ENCODE measurements at places on chromosomes 1 and 21.

DNA sequence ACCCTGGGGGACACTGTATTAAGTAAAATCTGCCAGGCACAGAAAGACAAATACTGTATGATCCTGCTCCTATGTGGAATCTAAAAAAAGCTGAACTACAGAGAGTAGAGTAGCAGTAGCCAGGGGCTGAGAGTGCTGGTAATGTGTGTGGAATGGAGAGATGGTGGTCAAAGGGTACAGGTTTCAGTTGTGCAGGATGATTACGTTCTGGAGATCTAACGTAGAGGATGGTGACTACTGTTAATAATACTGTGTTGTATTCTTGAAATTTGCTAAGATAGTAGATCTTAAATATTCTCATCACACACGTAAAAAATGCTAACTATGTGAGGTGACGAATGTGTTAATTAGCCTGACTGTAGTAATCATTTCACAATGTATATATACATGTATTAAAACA lies 39.8 kb upstream of the GNG4 start:
- no peak for DNase-seq

DNA sequence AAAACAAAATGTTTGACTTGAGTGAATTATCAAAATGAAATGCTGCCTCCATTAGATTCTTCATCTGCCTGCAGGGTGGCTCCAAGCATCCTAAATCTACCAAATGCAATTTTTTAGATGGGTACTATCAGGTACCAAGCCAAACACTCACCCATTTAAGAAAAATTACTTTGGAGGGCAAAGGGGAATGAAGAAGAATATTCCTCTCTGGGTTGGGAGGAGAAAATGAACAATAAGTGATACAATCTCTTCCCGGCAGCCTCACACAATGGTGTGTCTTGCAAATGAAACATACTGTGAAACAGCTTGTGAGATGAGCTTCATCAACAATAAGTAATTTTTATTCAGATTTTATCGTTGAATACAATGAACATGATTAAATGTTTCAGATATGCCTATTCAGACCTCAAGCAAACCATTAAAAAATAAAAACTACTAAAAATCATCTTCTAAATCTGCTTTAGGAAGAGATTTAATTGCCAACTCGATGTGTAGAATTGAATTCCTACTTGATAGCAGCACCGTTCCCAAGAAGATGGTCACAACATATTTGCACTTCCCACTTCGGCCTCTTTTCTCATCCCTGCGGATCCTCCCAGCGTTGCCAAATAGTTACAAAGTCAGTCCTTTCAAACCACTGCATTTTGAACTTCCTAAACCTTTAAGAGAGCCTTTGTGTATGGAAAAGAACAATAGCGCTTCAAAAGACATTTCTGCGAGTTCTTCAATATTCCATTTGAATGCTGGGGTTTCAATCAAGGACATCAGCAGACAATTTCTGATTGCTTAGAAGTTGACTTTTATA lies 2.7 kb downstream of the DAB1 start:
- DNase-seq: no peak

GRCh38 chr1:63909526-63909925 lies 135.7 kb downstream of the ROR1 start:
- DNase-seq: no peak

DNA sequence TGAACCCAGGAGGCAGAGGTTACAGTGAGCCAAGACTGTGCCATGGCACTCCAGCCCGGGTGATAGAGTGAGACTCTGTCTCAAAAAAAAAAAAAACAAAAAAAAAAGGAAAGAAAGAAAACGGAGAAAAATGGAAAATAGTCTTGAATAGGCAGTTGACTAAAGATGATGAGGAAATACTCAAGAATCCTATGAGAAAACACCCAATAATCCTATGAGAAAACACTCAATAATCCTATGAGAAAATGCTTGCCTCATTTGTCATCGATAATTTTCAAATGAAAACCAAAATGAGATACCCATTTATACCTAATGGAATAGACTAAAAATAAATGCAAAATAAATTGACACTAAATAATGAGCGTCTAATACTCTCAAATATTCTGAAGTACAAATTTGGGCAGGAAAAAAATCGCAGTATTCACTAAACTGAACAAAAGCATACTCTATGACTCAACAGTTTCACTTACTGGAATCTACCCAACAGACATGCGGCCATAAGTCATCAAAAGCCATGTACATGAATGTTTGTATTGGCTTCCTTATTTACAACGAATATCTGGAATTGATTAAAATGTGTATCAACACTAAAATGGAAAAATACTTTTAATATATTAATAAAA lies 733.9 kb upstream of the CHRM3 start:
- DNase-seq: no peak

GRCh38 chr1:108747171-108747850 lies 837 bp downstream of the STXBP3 start:
- peak; percentile 12 for DNase-seq

DNA sequence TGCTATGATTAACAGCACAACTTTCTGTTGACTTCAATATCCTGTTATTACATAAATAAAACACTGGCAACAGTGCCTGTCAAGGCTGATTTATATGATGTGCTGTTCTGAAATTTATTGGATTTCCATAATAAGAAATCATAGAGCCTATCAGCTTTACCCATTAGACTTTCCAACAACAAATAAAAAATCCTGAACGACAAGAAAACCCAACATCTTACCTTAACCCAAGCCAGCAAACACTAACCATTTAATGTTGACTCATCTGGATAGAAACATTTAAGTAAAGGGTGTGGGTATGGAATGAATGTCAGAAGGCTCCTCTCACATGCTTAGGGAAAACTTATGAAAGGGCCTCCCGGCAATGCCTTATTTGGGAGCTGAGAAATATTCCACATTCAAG lies 165.1 kb downstream of the SLC45A1 start:
- DNase-seq: no peak

- no peak for DNase-seq
Observed at GRCh38 chr1:11109047-11109760, 9.5 kb upstream of the EXOSC10 start.

GRCh38 chr1:9473032-9473807 lies 66.0 kb upstream of the SLC25A33 start:
- peak; percentile 61 for DNase-seq

DNA sequence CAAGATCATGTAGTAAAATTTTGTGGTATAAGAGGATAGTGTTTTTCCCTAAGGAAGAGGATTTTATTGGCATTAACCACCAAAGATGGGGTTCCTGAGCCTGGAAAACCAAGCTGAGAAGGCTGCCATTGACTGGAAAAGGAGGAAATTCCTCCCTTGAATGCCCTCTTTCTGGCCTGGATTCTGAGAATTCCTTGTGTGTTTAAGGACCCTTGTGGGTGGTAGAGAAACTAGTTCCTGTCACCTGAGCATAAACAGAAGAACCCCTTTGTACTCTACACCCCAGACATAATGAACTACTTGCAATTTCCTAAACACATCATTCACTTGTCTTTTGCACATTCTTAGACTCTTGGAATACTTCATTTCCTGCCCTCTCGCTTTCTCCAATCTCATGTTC lies 33.1 kb upstream of the CEP350 start:
- DNase-seq: no peak

GRCh38 chr21:36261459-36261858 lies 58.5 kb upstream of the MORC3 start:
- no peak for DNase-seq

Measured in NCI-H187 (cell line).